ENCODE measurements at places on chromosomes 11 and 22.

- DNase-seq = no peak
Measured at GRCh38 chr11:961921-962320, 36.3 kb downstream of the AP2A2 start.

- DNase-seq = no peak
Measured at GRCh38 chr11:116071241-116071640, 567.0 kb upstream of the CADM1 start.

GRCh38 chr22:24985826-24986214 lies 33.3 kb downstream of the KIAA1671 start:
- DNase-seq = no peak

- no peak for DNase-seq
Measured at GRCh38 chr22:39264349-39265038, 19.7 kb upstream of the PDGFB start.

DNA sequence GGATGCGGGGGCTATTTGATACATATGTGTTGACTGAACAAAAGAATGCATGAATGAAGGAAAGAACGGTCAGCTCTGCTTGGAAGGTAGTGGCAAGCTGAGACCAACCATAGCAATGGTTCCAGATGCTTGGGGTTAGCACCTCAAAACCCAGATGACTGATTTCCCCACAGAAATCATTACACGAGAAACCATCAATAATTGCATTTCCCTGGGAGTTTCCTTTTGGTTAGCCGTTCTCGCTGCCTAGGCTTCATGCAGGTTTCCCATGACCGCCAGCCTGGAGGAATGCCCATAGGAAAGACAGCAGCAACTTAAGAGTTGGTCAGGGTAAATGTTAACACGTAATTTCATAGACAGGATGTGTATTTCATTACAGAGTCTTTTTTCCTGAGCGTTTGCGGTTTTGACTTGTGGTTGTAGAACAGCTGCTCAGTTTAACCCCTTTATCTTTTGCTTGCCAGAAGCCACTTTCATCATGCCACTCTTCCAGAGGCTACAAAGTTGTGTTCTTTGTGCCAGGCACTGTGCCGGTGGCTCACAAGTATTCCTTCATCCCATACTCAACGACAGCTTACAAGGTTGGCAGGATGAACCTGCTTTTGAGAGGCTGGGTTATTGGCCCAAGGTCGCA lies 2.8 kb downstream of the IL17RA start:
- no peak for DNase-seq
